ENCODE measurements at places on chromosomes 2 and 18.

DNA sequence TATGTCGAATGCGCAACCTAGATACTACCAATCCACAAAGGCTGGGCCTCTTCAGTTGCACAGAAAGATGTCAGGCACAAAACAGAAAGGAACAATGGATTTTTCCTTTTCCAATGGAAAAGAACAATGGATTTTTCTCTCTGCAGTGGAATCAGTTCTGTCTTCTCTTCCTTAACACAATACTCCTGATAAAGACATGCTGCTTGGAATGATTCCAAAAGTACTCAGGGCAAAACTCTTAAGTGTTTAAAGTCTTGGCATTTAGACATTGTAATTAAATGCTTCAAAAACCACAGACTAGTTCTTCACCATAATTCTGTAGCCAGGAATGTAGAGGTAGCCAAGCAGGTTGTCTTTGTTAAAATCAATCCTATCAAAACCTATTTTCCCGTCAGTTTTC is 46.7 kb upstream of the FLACC1 start:
- DNase-seq, result no peak

- DNase-seq, result no peak
Measured at GRCh38 chr2:231932711-231932970, 6.4 kb upstream of the NPPC start.

GRCh38 chr2:123073371-123073770 is 951.7 kb upstream of the CNTNAP5 start:
- no peak for DNase-seq

GRCh38 chr2:42030200-42030759 is 17.5 kb upstream of the PKDCC start:
- no peak for DNase-seq

GRCh38 chr18:32122039-32122438 is 30.4 kb downstream of the RNF138 start:
- DNase-seq, result no peak

GRCh38 chr2:95079199-95079683 is 42.4 kb downstream of the MRPS5 start:
- no peak for DNase-seq

DNA sequence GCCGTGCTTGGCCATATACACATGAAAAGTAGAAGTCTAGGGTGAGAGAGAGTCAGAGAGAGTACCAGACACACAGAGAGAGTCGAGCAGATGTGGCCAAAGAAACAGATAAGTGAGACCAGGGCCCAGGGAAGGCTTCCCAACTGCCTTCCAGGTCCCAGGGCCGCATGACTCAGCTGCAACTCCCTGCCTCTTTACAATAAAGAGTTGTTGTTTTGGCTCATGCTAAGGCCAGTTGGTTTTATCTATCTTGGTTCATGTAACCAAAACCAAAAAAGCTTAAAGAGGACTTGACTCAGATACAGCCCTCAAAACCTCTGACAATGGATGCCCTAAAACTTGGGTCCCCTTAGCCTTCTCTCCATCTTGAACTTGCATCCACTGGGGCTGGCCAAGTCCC is 36.9 kb downstream of the REEP1 start:
- DNase-seq, result no peak

DNA sequence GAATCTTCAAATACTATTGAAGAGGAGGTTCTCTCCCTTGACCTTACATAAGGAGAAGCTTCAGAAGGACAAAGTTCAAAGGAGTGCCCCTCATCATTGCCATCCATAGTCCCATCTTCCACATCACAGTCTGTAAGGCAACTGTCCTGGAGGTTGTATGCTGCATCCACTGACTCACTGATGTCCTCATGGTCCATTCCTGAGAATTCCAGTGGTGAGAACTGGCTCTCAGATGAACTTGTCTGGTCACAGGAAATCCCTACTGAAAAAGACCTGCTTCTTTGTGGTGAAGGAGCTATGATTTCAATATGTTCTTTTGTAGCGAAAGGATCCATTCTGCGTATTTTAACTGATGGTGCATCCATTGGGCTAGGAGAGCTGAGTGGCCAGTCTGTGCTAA is 52.2 kb downstream of the EIF2AK3 start:
- no peak for DNase-seq

- DNase-seq, result no peak
Measured at GRCh38 chr2:216192181-216192580, 83.0 kb downstream of the XRCC5 start.

- DNase-seq, result no peak
Measured at GRCh38 chr2:173400760-173401159, 46.1 kb downstream of the CDCA7 start.
